SW480 (cell line): ENCODE measurements at places on chromosomes 11 and 22.

DNA sequence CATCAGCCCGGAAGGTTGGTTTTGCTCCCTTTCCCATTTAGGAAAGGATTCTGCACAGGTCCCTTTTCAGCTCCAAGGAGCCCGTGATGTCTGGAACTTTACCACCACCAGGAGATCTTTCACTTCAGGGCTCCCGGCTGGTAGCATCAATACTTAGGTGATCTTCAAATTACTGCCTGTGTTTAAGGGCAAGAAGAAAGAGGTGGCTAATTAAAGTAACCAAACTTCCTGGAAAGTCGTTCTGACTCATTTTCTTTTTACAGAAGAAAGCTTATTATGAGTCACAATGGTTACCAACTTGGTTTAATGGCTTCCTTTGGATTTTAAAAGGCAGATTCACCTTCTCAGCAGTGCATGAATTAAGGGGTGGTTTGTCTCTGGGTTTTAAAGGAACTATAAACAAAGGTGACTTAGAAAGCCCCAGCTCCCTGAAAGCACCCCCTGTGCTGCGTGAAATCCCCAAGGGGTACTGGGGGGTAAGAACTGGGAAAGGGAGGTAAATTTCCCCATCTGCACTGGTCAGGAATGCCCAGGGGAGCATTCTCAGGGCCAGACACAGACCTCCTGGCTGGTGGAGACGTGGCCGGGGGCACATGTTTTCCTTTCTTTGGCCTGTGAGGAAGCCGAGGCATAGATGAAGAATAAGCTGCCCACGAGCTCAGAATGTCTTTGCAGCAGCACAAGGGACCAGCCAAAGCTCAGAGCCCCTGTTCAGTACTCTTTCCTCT, 8.8 kb downstream of the POU2F3 start:
- peak; percentile 51 for DNase-seq

GRCh38 chr11:64566915-64567891, 23.8 kb upstream of the SLC22A12 start:
- DNase-seq, result no peak

GRCh38 chr11:64314805-64315561, 2.4 kb downstream of the TRMT112 start:
- no peak for DNase-seq

DNA sequence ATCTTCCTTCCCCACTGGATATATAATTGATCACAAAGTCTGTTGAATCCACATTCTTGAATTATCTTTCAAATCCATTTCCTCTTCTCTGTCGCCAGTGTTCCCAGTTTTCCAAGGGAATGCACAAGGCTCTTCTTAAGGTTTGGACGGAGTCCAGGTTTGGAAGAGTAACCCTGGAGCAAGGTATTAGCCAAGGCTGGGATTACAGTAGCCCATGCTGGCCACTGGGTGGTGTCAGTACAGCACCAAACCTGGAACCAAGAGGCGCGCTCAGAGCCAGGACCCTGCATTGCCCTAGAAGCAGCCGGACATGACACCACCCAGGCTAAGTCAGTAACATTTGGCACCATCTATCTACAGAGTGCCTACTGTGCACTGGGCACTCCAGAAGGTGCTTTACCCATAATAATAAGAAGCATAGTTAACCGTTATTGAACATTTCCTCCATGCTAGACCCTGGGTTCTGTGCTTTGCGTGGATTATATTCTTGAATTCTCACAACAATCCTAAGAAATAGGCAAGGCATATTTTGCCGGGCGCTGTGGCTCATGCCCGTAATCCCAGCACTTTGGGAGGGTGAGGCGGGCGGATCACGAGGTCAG, 48.0 kb upstream of the CLPB start:
- DNase-seq, result peak; percentile 77

DNA sequence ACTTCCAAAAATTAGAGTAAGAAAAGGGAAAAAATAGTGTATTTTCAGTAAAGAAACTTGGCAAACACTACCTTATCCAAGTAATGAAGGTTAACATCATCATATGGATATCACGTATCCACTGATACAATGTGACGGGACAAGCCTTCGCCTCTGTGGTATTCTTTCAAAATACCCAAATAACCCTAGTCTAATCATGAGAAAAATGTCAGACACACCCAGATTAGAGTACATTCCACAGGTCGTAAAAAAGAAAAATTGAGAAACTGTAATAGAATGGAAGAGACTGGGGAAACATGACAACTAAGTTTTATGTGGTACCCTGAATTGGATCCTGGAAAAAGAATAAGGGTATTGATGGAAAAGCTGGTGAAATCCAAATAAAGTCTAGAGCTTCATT, 48.9 kb downstream of the NARS2 start:
- DNase-seq, result no peak

DNA sequence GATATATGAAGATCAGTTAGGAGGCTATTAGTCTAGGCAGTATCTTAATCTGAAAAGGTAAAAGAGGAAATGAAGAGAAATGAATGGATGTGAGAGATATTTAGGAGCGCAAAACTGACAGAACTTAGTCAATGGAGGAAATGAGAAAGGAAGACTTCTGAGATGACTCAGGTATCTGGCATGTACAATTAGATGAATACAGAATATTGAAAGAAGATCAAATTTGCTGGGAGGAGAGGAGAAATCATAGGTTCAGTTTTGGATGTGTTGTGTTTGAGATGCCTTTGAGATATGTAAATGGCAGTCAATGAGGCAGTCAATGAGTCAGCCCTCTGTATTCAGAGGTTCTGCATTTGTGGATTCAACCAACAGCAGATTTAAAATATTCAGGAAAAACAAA, 42.9 kb upstream of the GAB2 start:
- no peak for DNase-seq

- no peak for DNase-seq
Observed at GRCh38 chr22:49301398-49302149, 526.1 kb downstream of the BRD1 start.

GRCh38 chr22:22867996-22868715, 19.5 kb upstream of the IGLL5 start:
- DNase-seq, result no peak

DNA sequence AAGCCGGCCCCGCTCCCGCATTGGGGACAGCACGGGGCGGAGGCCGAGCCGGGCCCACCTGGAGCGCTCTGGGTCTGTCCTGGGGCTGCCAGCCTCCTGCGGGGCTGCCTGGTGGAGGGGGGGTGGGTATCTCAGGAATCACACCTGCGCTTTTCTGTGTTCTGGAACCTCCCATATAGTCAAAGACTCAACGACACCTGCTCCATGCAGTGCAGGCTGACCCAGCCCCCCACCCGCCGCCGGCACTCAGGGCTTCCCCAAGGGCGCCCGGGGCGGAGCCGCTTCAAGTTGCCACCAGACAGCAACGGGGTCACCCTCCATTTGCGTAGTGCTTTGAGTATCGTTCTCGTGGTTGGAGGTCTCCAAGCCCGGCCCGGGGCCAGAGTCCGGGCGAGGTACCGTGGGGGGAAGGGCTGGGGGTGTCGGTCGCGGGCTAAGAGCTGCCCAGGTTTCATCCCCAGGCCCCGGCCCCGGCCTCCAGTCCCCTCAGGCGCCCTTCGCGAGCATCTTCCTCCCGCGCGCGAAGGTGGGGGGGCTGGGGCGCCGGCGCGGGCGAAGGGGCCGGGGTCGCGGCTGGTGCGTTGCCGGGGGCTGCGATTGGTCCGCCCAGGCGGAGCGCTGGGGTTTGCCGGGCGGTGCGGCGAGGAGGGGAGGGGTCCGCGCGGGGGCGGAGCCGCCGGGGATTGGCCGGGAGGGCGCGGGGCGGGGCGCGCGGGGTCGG, 6.6 kb downstream of the TSPAN4 start:
- no peak for DNase-seq

DNA sequence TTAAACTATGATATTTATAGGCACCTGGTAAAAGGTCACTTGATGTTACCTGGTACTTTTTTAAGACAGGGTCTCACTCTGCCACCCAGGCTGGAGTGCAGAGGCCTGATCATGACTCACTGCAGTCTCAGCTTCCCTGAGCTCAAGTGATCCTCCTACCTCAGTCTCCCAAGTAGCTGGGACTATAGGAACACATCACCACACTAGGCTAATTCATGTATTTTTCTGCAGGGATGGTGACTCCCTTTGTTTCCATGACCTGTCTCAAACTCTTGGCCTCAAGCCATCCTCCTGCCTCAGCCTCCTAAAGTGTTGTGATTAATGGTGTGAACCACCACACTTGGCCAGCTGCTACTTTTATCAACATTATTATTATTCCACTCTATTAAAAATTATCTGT, 47.6 kb downstream of the OR4C45 start:
- DNase-seq, result no peak
